ENCODE measurements at places on chromosomes 13 and 19.

DNA sequence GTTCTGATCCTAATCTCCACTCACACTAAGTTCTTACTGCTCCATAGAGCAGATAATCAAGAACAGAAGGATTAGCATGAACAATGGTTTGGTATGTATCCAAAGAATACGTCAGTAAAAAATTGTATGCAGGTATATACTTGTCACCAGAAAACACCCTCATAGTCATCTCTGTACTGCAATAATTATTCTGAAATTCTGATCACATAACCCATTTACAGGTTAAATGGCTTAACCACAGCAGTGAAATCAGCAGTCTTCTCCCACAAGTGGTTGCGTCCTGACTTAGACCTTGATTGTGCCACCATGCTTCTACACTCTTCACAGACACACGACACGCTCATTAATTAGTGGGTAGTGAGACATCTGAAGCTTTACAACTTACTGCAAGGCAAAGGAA lies 50.9 kb downstream of the LNX2 start:
- no peak for DNase-seq

DNA sequence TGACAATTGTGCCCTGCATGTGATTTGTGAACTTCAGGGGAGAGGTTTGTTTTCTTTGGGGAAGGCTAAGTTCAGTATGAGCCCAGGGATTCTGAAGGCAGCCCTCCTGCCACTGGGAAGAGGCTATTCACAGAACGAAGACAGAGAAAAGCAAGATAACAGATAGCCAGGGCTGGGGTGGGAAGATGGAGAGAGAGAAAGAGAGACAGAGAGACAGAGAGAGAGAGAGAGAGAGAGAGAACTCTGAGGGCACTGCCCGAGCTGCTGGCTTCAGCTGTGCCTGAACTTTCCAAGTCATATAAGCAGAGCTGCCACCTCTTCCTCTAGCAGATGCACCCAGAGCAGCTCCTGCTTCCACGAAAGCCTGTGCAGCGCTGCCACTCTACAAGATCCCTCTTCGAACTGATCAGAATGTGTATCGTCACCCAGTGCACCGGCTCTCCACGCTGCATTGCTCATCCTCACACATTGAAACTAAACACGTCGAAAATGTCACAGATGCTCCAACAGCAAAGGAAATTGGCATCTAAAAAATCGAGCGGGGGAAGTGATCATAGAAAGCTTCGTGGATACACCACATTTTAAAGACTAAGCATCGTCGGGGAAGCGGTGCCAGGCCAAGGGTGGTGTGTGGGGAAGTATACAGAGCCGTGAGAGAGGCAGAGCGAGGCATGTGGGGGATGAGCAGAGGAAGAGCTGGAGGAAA lies 81.8 kb upstream of the SIAH3 start:
- DNase-seq: no peak

DNA sequence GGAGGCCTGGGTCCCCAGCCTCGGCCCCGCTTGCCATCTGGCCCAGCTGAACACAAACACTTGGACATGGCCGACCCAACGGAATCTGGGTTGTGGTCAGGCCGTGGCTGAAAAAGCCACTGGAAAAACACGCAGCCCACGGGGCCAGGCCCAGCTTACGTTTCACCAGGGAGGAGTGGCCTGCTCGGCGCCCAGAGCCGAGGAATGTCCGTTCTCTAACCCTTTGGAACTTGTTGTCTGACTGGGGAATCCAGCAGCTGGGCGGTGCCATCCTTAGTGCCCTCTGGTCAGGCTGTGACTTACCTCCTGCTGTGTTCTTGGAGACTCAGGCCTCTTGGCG lies 13.8 kb downstream of the CILP2 start:
- DNase-seq: no peak

DNA sequence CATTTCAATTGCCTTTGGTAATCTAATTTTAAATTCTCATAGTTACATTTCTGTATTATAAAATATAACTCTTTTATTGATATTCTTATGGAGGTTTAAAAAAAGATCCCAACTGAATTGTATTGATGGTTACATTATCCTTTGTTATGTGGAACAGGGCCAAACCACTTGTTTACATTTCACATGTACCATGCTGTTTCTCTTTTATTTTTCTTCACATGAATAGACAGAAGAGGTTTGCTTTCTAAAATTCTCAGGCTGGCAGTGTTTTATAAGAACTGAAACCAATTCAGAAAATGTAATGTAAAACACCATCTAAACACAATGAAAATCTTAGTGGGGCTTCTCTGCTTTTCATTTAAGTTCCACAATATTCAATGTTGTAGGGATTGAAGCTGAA lies 122.5 kb downstream of the GPC5 start:
- DNase-seq: no peak

GRCh38 chr13:111401151-111401550 lies 80.7 kb downstream of the TEX29 start:
- no peak for DNase-seq

DNA sequence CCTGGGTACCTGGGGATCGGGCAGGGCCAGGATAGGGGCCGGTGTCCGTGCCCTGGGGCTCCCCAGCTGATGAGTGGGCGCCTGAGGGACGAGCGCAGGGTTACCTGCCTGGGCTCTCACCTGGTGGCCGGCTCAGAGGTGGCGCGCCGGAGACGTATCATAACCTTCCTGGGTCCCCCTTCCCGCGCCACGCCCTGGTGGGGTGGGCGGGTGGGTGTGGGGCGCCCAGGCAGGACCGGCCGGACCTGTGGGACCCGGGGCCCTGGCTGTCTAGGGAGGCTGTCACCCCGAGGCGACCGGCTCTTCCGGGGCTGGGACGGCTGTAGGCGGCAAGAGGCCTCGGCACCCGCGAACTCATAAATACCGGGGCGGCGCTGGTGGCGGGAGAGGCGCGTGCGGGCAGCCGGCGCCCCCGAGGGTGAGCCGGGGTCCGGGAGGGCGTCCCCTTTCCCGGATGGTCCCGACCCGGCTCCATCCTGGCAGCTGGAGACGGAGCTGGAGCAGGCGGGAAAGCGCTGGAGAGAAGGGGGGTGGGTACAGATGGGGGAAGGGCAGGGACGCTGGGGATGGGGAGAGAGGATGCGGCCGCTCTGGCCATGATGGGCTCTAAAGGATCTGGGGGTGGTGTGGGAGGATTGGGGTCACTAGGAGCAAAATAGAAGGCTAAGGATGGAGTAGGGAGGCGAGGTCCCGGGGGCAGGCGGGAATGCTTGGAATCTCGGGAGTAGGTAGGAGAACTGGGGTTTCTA lies at the start of gene ACP7:
ACP7 (plus strand) TSS at position 386 of the 749 bp plus-strand sequence. CDS start 902 bp downstream, outside the sequence.
- DNase-seq: no peak

DNA sequence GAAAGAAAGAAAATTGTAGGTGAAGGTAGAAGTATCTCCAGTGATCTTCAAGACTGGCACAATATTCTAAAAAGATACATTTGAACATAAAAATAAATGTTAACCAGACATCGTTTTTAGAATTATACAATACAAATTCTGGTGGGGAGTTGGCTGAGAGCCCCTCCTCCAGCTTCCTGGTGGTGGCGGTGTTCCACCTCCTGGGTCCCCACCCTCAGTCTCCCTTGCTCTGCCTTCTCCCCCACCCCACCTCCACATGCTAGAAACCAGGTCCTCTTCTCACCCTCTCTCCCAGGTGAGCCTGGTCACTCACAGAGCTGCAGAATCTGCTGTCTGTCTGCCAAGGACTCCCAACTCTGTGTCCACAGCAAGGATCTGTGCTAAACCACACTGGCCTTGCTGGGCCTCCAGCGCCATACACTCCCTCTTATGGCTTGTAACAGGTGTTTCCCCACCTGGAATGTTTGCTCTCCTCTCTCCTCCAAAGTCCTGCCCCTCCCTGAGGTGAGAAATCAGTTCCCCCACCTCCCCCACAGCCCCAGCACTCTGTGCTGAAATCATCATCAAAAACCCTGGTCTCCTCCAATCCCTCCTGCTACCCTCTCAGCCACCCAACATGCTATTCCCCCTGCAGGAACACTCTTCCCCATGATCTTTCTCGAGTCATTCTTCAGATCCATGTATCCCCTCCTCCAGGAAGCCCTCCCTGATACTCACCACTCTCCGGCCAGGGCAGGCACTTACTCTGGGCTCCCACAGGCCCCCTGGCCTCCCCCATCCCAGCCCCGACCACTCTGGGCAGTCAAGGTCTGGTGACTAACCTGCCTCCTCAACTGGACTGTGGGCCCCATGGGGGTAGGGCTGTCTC lies 20.5 kb upstream of the CYP2S1 start:
- DNase-seq: no peak

GRCh38 chr19:3692141-3693024 lies 7.9 kb downstream of the PIP5K1C start:
- DNase-seq: no peak

DNA sequence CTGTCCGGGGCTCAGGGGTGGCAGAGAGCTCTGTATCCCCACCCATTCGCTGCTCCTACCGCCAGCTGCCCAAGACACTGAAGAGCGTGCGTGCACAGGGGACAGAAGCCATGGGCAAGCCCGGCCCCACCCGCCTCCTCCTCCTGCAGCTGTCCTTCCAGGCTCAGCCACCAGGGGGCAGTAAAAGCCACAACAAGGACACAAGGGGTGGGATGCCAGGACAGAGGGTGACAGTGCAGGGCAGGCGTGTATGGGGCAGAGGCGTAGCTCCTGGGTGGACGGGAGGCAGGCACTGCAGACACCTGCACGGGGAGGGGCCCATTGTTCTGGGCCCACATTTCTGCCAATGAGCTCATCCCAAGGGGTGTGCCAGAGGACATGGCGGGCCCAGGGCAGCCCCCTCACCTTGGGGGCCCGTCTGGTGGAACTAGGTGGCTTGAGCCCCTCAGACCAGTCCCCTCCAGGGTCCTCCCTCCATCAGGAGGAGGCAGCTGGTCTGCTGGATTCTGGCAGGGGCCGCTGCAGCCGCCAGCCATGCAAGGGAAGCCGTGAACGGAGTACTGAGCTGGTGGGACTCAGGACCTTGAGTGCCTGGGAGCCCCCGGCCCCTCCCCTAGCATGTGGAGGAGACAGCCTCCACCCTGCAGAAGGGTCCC lies 61.2 kb downstream of the MLLT1 start:
- DNase-seq: peak; percentile 74

GRCh38 chr19:41308450-41309179 lies 1.4 kb upstream of the CCDC97 start:
- peak; percentile 60 for DNase-seq

DNA sequence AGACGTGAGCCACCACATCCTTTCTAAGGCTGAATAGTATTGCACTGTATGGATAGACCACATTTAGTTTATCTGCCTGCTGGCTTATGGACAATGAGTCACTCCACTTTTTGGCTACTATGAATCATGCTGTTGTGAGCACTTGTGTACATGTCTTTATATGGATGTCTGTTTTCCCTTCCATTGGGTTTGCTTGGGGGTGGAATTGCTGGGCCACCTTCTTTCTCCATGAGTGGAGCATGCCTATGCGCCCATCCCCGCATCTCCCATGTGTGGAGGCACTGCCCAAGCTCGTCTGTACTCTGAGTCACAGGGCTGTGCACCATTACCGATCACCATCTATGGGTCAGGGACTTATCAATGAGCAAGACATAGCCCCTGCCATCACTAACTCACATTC lies 127.2 kb upstream of the GJB6 start:
- DNase-seq: no peak

DNA sequence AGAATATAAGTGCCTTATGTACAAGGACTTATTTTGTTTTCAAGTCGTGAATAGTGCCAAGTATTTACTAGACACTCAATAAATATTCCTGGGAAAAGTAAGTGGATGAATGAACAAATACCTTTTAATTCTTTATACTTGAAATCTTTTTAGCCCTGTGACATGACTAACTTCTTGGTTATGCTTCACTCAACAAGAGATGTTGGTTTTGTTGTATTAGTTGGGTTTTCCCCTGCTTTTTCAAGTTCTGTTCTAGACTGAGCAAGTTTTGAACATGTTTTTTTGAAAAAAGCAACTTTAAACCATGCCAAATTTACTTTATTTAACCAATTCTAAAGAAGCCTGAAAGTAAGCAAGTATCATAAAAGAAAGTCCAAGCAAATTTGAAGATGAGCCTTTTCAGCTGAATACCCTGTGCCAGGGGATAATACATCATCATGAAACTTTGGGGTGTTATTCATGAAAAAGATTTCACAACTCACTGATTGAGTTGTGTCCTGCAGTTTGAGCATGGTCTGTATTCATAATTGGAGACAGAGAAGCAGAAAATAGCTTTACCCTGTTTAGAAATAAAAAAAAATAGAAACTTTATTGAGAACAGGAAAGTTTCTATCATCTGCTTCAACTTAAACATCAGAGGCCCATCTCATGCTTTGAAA lies 11.1 kb downstream of the LMO7 start:
- no peak for DNase-seq

GRCh38 chr19:16217716-16218451 lies 20.2 kb downstream of the AP1M1 start:
- no peak for DNase-seq

- no peak for DNase-seq
Measured at GRCh38 chr19:42480335-42481095, 37.8 kb upstream of the CXCL17 start.

DNA sequence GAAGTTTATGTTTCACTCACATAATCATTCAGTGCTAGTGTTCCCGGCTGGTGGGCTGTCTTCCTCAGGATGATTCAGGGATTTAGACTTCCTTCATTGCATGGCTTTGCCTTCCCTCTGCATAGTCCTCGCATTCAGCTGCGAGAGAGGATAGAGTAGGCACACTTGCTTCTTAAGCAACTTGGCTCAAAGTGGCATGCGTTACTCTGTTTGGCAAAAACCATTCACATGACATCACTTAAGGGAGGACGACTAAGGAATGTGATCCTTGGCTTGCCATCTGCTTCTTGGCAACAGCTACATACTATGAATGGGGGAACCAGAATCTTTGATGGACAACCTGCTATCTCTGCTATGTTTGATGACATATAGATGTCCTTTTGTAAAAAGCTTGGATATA lies 359.3 kb downstream of the TDRD3 start:
- no peak for DNase-seq

GRCh38 chr13:114097893-114098688 lies 34.3 kb downstream of the RASA3 start:
- DNase-seq: no peak

DNA sequence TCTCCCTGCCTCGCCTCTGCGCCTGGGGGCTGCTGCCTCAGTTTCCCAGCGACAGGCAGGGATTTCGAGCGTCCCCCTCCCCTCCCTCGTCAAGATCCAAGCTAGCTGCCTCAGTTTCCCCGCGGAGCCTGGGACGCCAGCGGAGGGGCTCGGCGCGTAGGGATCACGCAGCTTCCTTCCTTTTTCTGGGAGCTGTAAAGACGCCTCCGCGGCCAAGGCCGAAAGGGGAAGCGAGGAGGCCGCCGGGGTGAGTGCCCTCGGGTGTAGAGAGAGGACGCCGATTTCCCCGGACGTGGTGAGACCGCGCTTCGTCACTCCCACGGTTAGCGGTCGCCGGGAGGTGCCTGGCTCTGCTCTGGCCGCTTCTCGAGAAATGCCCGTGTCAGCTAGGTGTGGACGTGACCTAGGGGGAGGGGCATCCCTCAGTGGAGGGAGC lies 722 bp upstream of the ICAM1 start:
- no peak for DNase-seq

DNA sequence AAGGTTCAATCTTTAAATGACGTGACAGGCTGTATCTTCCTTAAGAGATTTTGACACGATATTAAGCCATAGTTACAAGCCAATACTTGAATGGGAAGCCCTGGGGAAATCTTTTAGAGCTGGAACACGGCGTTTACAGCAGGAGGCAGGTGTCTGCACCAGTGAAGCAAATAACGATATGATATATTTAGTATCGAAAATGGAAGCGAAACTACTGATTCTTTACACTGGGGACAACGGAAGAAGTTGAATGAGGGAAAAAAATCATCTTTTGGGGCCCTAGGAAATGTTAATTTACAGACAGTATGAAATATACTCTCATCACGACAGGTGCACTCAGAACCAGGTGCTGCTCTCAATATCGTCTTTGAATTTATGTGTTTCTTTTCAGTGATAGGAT lies 793.9 kb upstream of the PCDH20 start:
- no peak for DNase-seq

All from left renal cortex interstitium (tissue), 4 donors.